CD4-positive, alpha-beta T cell treated with Interleukin-12 subunit alpha and Interleukin-12 subunit beta, for 1 hour (primary cell): ENCODE measurements at places on chromosomes 2 and 18.

- no peak for DNase-seq
These were observed 44.6 kb downstream of the ITGB1BP1 start for GRCh38 chr2:9378433-9379390.

DNA sequence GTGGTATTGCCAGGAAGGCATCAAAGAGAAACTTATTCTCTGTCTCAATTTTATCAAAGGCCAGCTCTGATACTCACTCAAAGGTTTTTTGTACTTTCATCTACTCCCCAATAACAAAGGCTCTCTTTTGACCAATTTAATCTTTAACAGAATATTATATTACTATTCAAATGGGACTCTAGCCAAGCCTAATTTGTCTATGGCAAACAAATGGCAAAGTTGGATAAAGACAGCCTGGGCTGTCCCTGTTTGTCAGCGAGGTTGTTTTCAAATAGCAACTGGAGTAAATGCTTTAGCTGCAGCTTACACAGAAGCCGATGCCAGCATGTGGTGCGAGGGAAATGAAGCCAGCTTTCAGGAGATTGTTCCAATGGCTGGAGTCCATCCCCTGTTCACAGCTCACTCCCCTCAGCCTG lies 80.1 kb upstream of the CTNNA2 start:
- DNase-seq, result no peak

GRCh38 chr2:113703386-113704299 lies 52.8 kb downstream of the SLC35F5 start:
- no peak for DNase-seq

DNA sequence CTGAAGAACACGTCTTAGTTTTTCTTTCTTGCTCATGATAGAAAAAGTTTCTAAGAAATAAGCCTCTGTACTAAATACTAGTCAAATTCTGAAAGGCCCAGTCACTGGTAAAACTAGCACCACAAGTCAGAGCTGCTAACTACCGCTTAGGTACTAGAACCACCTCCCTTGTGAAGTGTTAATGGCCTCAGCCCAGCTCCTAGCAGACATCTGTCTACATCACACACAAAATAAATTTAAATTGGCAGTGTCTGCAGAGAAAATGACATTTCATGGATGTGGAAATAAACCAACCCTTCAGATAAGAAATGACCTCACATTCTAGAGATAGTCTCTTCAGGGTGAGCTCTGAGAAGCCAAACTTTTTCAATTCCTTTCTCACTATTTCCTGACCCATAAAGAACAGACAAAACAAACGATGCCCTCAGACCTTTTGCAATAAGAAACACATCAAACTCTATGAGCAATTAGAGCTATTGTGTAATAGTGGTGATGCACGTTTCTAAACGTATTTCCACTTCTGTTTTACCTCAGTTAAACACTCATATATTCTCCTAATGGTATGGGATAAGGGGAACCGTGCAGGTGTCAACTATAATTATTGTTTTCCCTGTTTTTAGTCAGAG lies 70.3 kb upstream of the DSG1 start:
- DNase-seq, result no peak

DNA sequence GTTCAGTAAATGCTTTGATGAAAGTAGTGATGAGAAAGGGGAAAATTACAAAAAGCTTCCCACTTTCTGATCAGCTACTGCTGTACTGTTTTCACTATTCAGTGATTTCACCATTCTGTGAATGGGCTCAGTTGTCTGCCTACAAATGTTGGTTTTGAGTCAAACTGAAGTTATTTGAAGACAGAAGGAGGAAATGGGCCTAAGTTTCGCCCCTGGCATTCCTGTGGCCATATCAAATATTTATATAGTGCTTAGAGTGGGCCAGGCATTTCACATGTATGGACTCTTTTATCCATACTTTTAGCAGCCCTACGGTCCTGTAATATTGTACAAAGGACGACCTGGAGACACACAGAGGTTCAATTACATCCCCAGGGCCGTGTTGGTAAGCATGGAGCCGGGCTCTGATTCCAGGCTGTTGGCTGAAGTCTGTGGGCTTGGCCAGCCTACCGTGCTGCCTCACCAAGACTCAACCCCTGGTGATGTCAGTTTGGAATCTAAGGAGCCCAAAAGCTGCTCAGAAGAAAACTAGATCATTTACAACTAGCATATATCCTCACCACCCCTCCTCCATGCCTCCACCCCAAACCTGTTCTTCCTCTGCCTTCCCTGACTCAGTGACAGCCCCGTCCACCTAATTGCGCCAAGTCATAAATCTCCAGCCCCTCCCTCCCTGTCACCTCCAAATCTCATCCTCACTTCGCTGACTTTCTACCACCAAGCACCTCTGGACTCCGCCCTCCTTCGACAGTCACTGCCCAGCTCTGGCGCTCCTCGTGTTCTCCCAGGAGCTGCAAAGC lies 10.1 kb upstream of the GRHL1 start:
- DNase-seq, result no peak

DNA sequence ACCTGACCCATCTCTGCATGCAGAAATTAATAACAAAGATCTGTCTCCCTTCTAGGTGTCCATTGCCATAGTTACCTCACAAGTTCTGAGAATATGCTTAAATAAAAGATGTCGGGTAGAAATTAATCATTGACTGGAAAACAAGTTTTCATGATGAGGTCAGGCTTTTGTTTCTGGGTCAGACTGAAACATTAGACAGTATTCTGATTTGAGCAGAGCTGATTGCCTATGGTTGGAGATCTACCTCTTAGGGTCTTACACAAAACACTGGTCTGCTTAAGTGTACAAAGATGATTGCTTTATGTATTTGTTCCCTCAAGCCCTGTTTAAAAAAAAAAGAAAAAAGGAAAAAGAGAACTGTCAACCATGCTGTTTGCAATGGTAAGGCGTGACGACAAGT lies 956.4 kb downstream of the CPS1 start:
- no peak for DNase-seq

DNA sequence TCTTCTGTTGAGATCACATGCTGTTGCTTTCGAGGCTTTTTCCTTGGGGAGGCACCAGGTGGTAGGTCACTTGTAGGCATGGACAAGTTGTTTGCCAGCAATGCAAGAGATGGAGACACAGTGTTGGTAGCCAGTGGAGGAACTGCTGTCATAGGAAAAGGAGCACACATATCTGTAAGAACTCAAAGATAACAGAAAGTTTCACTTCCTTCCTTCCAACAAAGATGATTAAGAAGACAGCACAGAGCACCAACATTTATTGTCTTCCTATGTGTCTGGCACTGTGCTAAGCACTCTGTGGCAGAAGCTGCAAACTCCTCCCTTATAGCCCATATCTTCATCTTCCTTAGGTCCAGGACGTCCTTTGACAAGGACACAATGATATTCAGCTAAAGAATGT lies 64.5 kb upstream of the AMMECR1L start:
- DNase-seq, result no peak

DNA sequence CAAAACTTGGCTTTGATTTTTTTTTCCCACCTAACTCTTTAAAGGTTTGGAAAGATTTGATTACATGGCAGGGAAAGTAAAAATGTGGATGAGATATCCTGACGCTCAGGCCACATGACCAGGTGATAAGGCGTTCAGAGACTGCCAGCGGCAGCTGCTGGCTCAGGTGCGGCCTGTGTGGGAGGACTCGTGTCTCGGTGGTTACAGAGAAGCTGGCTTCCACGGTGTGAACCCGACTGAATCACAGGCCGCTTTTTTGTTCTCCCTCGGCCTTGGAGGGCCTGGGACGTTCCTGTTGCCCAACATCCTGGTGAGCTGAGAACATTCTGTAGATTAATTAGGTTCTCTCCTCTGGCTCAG lies 124.2 kb upstream of the ZNF516 start:
- no peak for DNase-seq

DNA sequence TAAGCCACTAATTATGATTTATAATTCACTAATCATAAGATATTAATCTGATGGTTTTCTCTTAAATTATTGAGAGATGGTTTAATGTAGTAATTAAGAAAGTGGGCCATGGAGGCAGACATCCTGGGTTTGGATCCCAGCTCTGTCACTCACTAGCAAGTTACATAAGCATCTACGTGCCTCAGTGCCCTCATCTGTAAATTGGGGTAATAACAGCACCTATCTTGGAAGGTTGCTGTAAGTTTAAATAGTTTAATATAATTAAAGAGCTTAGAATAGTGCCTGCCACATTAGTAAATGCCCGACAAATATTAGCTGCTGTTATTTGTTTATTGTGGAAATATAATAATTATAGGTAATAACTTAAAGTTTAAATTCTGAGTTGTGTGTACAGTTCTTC lies 30.9 kb downstream of the BABAM2 start:
- DNase-seq, result no peak

DNA sequence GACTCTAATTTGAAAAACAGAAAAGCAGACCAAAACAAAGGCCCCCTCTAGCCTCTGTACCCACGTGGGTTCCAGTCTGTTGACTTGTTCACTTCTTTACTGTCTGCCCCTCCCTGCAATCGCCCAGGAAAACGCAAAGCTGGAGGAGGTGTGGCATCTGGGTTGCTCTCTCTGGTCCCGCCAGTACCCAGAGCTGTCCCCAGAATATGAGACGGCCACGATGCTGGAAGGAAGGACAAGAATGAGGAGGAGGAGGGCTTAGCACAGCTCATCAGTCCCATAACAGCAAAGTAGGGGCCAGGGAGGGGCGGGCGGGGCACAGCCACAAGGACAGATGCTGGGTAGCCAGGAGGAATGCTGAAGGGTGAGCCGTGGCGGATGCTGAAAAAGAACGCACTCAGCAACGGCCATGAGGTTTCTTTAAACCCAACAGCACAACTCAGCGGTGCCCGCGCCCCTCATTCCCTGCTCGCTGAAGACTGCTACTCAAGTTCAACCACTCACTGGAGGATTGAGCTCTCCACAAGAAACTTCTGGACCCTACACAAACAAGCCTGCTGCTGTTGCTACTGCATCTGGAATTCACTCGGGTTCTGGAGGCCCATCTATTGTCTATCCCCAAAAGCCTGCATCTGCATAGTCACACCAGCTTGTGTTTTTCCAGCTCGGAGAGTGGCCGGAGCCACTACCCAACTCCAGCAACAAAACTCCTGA lies 187.7 kb downstream of the HDAC4 start:
- no peak for DNase-seq

GRCh38 chr2:69054431-69054830 lies 41.5 kb downstream of the ANTXR1 start:
- no peak for DNase-seq

DNA sequence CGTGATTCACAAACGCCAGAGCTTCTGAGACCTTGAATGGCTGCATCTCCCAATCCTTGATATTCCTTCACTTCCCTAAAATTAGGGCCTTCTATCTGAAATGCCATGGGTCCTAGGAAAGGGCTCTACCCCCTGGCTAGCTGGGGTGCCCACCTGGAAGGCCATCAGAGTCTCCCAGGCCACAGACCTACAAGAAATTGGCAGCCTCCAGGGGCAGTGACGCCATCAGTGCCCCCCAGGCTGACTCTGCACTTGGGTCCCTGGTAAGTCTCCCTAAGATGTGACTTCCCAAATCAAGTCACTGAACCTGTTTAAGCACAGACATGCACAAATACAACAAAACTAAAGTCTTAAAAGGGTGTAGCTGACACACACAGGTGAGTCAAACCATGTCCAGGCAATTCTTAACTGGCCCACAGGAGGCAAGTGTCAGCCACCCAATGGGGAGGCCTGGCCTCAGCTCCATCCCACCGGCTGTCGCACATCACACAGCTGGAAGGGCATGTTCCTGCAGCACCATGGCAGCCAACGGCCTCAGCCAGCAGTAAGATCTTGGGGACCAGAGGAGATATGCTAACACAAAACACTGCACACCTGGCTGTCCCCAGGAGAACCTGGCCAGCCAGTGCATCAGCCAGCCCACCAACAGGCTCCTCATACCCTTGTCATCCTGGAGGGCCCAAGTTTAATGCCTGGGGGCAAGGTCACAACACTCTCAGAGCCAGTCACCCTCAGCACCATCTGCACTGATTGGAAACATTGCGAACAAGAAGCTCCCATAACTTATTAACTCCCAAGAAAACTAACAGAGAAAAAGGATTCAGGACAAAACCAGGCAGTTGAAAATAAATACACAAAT lies 5.2 kb downstream of the PARD6G start:
- no peak for DNase-seq

DNA sequence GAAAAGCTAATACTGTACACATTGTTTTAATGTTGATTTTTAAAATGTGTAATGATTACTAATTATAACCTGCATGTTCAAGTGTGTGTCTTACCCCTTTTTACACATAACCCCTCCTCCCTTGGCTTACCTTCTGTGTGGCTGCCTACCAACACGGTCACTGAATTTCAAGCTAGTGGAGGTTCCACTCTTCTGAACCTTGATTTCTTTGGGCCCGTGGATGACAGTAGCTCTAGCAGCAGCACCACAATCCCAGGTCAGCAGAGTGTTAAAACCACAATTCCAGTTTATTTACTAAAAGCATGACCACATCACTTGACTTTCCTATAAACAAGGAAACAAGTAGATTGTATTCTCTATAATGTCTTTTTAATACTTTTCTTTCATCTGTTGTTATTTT lies 56.9 kb downstream of the AFTPH start:
- DNase-seq, result no peak

- no peak for DNase-seq
These were observed 226.6 kb downstream of the ALPK2 start for GRCh38 chr18:58402247-58402646.

DNA sequence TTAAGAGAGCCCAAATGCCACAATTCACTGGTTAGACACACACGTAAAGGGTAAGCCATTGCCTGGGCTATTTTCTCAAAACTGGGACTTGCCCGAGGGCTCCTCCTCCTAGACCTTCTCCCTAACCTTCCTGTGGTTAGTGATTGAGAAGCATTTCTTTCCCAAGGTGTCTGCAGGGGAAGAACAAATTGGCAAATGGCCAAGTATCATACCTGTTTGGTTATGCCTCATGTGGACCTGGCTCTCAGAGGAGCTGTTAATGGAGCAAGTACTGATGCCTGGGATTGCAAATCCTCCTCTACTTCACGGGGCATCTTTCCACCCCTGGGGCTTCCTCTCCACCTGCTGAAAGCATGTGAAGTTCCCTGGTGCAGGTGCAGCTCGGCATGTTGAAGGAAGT lies 187.5 kb upstream of the CYRIA start:
- DNase-seq, result no peak
